ENCODE measurements at places on chromosomes 5 and 9.
A peak's percentile ranks its signal among the peaks of the same experiment; 100 is the strongest.

- DNase-seq: no peak
Measured at GRCh38 chr5:105536675-105537074, 1974.1 kb upstream of the NUDT12 start.

DNA sequence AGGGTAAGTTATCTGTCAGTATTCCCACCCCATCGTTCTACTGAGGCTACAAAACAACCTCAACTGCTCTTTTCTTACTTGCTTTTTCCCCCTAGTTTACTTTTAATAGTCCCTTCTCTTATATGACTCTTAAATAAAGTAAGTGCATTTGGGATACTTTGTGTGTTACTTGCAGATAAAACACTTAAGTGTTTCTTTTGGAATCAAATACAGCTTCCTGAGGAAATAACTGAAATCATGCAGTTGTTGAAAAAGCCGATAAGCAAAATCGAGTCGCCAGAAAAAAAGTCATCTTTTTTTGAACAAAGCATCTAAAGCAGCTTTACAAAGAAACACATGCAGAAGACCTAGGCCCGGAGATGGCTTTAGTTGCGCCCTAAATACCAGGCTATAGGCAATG is 53.5 kb upstream of the EPB41L4A start:
- DNase-seq: peak; percentile 9

GRCh38 chr5:9559965-9560364 is 14.1 kb upstream of the SEMA5A start:
- DNase-seq: no peak

DNA sequence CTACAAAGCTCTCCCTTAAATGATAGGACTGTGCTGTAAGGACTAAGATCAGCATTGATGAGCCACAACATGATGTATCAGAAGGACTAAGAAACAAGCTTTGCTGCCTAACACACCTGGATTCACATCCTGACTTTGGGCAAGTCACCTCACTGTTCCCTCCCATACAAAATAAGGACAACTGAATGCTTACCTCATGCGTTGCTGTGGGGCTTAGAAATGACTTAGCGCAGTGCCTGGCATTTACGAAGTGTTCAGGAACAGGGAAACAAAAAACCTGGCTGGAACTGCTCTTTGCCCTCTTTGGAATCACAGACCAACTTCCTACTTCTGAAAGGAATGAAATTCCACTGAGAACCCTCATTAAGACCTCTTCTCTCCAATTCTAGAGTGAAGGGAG is 113.7 kb downstream of the BAAT start:
- DNase-seq: no peak

- no peak for DNase-seq
Measured at GRCh38 chr9:109632817-109633216, 134.7 kb upstream of the PTPN3 start.

- DNase-seq: no peak
Measured at GRCh38 chr5:79507251-79508205, 6.4 kb downstream of the HOMER1 start.

DNA sequence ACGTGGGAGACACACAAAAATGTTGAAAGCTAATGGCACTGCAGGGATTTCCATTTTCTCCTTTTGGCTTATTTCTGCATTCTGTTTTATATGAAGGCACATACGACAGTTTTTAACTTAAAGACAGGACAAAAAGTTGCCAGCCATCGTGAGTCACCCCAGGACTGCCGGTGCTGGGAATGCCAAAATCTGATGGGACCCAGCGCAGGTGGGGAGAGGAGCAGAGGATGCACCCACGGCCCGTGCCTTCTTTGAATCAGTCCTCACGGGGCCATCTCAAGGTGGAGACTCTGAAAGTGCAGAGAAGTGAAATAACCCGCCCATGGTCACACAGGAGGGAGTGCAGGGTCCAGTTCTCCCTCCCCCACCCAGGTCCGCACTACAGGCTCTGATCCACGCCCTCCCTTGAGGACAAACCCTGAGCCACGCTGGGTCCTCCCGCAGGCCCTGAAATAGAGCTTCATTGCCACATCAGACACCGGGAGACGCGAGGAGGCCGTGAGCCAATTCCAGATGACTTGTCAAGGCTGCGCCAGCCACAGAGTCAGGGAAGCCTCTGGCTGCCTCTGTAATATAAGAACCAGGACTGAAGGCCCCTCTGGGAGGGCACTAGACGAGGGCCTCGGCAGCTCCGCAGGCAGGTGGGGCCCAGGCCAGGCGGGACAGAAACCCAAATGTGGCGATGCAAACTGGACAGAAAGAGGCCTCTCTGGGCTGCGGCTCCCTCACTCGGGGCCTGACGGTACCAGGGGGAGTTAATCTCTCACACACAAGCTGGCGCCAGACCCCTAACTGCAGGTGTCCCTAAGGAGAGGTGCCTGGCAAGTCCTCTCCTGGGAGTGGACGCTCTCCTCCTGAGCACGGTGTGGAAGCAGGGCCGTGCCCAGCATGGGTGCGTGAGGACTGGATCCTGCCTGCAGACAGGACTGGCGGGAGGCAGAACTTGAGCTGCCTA is 22.9 kb downstream of the ADAMTS2 start:
- DNase-seq: no peak

DNA sequence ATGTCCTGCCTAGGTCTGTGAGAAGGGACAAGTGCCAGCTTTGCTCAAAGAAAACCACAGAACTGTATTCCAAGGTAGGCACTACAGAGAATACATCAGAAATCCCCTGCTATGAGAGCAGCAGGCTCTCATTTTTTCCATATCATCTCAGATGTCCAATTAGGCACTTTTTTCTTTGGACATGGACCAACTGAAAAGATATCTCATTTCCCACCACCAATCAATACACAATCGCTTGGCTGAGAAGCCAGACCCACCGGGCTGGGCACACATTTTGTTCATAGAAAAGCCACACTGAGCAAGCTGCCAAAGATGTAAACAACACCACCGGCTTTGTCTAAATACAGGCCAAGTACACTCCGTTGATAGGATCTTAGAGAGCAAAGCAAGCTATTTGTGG is 25.9 kb downstream of the STOM start:
- peak; percentile 30 for DNase-seq

DNA sequence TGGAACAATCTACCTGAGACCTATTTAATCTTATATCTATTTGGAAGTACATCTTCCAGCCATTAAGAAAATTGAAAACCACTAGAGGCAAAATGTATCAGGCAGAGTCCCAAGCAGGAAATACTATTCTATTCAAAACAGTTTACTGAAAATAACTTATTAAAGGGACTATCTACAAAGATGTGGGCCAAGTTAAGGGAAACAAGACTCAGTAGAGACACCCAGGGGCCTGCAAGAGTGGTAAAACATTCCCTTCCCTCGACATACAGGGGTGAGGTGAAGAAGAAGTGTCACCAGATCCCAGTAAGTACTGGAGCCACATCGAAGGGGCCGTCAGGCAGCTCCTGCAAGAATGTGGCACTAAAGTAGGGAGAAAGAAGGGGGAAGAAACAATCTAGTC is 12.1 kb upstream of the NRG2 start:
- no peak for DNase-seq

DNA sequence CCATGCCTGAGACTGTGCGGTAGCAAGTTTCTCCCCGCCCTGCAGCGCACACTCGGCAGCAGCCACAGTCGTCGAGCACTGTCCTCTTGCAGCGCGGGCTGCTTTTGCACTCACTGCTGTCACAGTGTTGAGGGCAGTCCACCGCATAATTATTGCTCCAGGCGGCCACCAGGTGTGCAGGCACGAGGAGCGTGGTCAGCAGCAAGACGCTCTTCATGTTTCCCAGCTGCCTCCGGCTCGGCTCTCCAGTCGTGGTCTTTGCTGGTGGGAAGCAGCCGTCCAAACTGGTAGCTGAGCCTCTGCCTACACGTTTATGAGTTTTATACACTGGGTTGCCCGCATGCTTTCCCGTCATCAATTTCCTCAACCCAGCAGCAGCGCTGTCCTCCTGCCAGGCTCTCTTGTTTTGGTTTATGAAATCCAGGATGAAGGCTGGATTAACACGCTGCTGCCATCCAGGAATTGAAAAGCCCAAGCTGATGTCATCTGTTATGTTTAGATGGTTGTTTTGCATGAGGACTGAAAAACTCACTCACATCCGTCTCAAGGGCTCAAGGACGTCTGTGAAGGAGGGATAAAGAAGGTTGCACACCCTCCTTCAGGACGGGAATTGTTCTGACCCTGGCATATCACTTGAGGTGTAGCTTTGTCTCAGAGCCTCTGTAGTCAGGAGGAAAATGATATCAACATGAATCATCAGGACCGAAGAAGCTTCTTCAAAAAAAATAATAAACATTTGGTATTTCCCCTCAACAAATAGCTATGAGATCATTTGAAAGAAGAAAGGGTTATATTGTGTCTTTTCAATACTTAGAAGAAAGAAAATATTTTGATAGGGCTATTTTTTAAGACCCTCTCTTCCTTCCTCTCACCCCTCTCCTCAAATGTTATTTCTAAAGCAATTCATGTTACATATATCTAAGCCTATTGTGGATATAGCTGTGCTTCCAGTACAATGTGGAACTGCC is at the start of gene ESM1:
ESM1 (minus strand) TSS at position 293 of the 968 bp plus-strand sequence; CDS start at position 217, 76 bp downstream.
- no peak for DNase-seq

GRCh38 chr5:96893342-96893741 is 17.0 kb downstream of the ERAP2 start:
- no peak for DNase-seq

GRCh38 chr5:126948011-126948355 is 82.4 kb downstream of the MARCHF3 start:
- no peak for DNase-seq

- no peak for DNase-seq
Measured at GRCh38 chr5:102764381-102765004, 9.4 kb downstream of the PAM start.

- DNase-seq: no peak
Measured at GRCh38 chr5:125559296-125559695, 812.9 kb upstream of the ZNF608 start.

- no peak for DNase-seq
Measured at GRCh38 chr5:80916676-80917075, 43.5 kb upstream of the RASGRF2 start.

GRCh38 chr5:149948993-149949392 is 4.4 kb upstream of the PDE6A start:
- no peak for DNase-seq
